NCI-H526 treated with DMSO at 0.1 percent for 48 hours (cell line): ENCODE measurements at places on chromosomes 4 and X.

DNA sequence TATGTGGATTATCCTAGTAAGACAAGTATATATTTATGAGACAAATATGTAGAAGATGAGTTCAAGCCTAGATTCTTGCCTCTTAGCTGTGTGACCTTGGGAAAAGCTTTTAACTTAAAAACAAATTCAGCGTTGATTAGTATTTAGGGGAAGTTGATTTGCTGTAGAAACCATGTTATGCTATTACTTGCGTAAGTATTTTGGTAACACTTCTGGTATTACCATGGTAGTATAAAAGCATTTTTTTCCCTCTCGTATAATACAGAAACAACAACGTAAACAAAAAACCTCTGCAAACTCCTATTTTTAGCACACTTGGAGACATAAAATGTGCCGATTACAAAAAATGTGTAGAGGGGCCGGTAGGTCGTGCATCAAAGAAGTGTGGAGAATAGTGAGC lies 33.2 kb downstream of the STAG2 start:
- DNase-seq, result no peak

- no peak for DNase-seq
Measured at GRCh38 chrX:130179579-130180215, 7.9 kb downstream of the RAB33A start.

GRCh38 chr4:104693601-104694201 lies 199.0 kb upstream of the CXXC4 start:
- no peak for DNase-seq

GRCh38 chr4:89245459-89245858 lies 62.1 kb downstream of the GPRIN3 start:
- no peak for DNase-seq

DNA sequence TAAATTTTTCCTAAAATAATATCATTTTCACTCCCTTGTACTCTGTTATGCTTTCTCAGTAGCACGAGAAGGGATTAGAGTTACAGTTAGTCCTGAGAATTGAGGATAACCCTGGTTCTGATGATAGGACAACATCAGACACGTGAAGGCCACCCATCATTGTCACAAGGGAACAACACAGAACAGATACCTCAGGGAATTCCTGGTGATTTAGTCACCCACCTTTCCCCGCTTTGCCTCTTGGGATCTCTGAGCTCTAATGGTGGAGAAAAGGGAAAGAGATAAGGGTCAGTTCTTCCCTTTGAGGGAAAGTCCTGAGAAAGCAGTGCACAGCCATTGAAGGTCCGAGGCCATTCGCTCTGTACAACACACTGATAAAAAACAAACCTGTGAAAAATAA lies 112.3 kb upstream of the GALNT7 start:
- DNase-seq, result no peak

- no peak for DNase-seq
Measured at GRCh38 chr4:122706511-122706910, 26.0 kb upstream of the BBS12 start.

GRCh38 chrX:133544115-133544514 lies 128.8 kb upstream of the GPC4 start:
- no peak for DNase-seq

- DNase-seq, result peak; percentile 75
Measured at GRCh38 chrX:85379174-85379907, at the start of gene POF1B. POF1B (minus strand) TSS chrX:85379665; CDS start chrX:85379454, 211 bp downstream.

GRCh38 chr4:147760176-147760575 lies 28.3 kb downstream of the ARHGAP10 start:
- no peak for DNase-seq

GRCh38 chrX:10618961-10619360 lies 1.4 kb downstream of the MID1 start:
- no peak for DNase-seq

DNA sequence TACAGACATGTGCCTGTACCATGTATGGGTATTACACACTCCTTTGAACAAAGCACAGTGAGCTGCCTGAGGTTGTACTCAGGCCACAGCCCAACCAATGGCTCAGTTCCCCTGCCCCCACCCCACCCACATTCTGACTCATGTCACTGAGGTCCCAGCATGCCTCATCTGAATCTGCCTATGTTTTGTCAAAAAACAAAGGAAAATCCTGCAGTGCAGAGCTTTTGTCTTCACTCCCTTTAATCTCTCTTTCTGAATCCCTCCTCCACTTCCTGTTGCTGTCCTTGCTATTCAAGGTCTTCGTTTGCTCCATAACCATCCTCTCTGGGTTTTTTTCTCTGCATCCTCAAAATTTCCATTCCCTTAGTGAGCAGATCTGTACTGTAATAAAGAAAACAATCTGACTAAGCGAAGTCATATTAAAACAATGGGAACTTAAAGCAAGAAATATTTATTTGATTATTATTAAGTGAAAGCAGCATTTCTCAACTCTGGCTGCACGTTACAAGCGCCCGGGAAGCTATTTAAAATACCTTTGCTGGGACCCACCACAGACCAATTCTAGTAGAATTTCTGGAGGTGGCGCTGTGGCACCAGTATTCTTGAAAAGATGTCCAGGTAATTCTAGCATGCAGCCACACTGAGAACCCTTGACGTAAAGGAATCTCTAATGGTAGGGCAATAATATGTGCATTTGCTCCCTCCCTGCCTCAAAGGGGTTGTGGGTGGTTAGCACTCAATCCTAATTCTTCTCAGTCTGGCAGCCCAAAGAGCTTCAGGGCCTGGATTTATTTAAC lies 8.7 kb downstream of the GUCY2F start:
- DNase-seq, result no peak

DNA sequence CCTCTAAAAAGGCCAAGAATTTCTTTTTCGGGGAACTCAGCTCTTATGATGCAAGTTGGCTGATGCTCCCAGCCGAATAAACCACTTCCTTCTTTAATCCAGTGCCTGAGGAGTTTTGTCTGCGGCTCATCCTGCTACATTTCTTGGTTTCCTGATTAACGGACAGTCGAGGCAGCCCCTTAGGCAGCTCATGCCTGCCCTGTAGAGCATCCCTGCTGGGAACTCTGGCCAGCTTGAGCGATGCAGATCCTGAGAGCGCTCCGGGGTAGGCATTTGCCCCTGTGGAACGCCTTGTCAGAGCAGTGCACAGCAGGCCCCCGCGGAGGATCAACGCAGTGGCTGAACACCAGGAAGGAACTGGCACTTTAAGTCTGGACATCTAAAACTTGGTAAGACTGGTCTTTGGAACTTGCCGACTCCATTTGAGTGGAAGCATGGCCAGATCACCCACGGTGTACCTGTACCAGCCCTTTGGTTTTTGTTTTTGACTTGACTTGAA lies 3.1 kb downstream of the CT45A10 start:
- DNase-seq, result no peak

DNA sequence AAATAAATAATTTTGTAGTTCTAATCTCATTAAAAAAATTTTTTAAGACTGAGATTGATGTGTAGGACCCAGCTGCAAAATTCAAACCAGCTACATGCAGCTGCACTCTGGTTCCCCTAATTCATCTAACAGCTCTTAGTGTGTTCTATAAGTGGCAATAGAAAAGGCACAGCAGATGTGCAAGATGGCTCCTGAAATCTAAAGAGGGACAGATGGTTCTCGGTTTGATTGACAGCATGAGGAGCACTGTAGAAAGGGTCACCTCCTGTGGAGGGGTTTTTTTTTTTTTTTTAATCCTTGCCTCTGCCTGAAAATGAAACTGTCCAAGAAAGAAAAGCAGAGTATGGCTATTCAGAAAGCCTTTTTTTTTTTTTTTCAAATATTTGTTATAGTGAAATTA lies 16.9 kb upstream of the OCIAD1 start:
- DNase-seq, result no peak

DNA sequence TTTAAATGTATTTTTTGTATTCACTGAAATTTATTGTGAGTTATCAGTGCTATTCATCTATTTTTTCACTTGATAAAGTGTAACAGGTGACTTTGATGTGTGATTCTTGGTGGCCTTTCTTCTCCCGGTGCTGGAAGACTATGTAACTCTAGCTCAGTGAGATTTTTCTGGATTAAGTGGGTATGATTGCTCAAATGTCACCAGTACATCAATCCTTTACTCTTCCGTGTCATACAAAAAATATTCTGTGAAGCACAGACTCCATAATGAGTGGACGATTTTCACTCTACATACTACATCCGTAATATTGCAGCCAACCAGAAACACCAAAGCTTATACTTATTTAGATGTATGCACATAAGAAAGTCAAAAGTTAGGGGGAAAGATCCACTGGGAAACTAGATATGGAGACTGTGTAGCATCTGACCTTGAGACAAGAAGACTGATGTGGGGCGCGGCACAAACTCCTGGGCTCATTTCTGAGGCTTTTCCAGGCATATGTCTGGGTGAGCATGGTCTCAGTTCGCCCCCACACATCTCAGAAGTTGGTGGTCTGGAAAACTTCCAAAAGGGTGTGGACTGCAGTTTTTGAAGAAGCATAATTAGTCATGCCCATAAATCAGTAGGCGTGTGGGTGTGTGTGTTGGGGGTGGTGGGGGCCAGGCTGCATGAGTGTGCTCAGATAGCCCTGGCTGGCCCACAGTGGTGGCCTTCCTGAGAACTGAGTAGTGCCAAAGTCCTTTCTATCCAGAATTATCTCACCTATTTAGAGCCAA lies 53.9 kb upstream of the TENM3 start:
- DNase-seq, result no peak

GRCh38 chrX:14694611-14695010 lies 165.3 kb downstream of the GLRA2 start:
- no peak for DNase-seq

GRCh38 chr4:6390356-6390755 lies 82.1 kb downstream of the PPP2R2C start:
- DNase-seq, result no peak

GRCh38 chr4:40656201-40656863 lies 26.7 kb upstream of the RBM47 start:
- no peak for DNase-seq

- DNase-seq, result no peak
Measured at GRCh38 chr4:4837316-4837715, 22.1 kb upstream of the MSX1 start.

DNA sequence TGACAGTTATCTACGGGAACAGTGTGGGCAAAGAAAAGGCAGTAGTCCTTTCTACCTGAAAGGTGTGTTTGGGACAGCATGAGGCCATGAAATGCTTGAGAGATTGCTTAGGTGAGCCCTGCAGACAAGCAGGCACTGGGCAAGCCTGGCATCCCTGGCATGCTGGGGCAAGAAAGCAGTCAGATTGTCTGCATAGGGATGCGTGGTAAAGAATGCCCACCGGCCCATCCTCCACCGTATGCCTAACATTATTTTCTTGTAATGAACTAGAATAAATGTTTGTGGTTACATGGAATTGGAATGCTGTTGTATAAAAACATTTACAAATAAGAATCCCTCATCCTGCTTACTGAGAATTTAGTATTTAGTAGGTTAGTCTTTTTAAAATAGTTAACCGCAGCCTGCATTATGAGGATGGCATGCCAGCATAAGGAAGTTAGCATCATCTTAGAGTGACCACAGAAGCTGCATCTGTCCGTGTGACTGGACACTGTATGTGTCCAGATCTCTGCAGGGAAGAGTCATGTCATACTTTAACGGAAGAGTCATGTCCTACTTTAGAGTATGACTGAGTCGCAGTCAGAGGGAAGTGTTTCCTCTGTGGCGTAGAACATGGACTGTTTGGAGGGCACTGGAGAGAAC lies 18.9 kb downstream of the ZBTB49 start:
- DNase-seq, result no peak

DNA sequence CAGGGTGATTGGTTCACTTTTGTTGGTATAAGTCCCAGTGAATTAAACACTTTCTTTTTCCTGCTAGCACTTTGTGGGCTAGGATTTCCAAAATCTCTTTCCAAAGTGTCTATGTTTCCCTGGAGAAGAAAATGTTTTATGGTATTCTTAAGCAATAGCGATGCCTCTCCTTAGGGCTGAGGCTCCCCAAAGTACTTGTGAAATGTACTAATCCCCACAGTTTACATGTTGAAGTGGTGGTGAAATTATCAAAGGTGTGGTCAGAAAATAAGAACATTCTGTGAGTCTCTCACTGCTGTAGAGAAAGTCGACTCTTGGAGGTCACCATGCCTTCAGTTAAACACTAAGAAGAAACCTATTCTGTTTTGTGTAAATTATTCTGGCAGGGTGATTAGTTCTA lies 51.5 kb upstream of the AMELX start:
- DNase-seq, result no peak

- no peak for DNase-seq
Measured at GRCh38 chr4:36870121-36870520, 374.4 kb upstream of the NWD2 start.

DNA sequence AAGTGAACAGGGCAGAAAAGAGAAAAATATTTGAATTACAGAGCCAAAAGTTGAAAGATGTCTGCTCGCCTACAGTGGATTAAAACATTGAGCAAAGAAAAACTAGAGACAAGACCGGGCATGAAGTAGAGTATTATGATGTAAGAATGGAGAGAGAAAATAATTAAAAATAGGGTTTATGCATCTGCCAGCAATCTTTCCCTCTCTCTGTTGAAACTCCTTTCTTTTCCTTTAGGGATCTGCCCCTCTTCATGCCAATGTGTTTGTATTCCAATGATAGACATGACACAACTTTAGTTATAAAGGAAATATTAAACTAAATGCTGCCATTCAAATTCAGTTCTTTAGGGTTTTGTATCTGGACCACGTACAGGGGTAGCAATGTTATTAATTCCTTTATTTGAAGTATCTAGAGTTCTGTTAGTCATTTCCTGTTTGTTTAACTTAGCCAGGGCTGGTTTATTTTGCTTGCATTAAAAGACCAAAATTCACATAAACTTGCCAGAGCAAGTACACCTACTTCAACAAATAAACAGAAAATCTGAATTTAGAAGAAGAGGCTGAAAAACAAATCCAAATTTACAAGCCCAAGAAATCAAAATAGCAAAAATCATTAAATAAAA lies 202.6 kb downstream of the SPOCK3 start:
- DNase-seq, result no peak

- DNase-seq, result no peak
Measured at GRCh38 chr4:54872261-54872660, 214.5 kb downstream of the KIT start.

GRCh38 chrX:141928432-141928831 lies 24.7 kb downstream of the MAGEC1 start:
- no peak for DNase-seq

DNA sequence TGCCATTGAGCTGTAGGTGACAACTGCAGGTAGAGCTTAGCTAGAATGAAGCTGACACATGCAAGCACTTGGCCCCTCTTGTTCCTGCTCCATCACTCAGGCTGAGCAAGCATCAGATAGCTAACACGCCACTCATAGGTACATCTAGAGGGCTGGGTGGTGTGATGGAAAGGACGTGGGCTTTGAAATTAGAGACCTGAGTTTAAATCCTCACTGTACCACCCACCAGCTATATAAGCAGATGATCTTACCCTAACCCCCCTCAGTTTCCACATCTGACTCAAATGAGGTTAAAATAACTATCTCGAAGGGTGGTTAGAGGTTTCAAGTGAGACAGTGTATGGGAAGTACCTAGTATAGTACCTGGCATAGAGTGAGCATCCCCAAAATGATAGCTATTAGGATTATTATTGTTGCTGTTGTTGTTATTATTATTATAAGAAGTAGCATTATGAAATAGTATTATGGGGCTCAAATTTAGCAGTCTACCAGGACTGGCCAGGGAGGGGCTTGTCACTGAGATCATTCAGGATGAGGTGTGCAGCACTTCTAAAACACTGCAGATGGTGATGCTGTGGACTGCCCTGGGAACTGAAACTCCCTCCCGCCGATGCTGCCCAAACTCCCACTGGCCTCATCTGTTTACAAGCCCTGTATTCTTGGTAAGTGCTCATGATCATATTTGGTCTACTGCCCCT lies 59.0 kb downstream of the REELD1 start:
- no peak for DNase-seq
